ENCODE measurements at places on chromosomes 11 and 22.
A peak's percentile ranks its signal among the peaks of the same experiment; 100 is the strongest.

GRCh38 chr22:21766691-21767462, 31.3 kb upstream of the YPEL1 start:
- DNase-seq: peak; percentile 65

- no peak for DNase-seq
Measured at GRCh38 chr11:44860346-44860745, 90.3 kb downstream of the TP53I11 start.

GRCh38 chr11:75637998-75638397, 30.8 kb downstream of the MAP6 start:
- no peak for DNase-seq

GRCh38 chr11:14812757-14813156, 79.3 kb downstream of the CYP2R1 start:
- no peak for DNase-seq
